ENCODE measurements at places on chromosomes 7 and 10.

DNA sequence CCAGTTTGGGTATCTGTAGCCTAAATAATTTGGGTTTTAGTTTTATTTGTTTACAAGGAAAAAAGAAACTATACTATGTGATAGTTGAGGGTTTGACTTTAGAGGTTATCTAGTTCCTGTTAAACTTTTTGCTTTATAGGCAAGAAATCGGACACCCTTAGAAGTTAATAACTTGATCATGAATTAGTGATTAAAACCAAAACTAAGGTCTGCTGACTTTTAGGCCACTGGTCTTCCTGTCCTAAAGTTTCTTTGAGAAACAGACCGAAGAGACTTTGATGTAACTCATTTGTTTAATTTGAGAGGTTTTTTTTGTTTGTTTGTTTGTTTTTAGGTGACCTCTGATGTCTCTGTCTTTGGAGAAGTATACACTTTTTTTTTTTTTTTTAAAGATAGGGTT, 59.7 kb downstream of the PHTF2 start:
- no peak for DNase-seq

GRCh38 chr10:110576220-110576619, 8.7 kb downstream of the SMC3 start:
- DNase-seq = no peak

DNA sequence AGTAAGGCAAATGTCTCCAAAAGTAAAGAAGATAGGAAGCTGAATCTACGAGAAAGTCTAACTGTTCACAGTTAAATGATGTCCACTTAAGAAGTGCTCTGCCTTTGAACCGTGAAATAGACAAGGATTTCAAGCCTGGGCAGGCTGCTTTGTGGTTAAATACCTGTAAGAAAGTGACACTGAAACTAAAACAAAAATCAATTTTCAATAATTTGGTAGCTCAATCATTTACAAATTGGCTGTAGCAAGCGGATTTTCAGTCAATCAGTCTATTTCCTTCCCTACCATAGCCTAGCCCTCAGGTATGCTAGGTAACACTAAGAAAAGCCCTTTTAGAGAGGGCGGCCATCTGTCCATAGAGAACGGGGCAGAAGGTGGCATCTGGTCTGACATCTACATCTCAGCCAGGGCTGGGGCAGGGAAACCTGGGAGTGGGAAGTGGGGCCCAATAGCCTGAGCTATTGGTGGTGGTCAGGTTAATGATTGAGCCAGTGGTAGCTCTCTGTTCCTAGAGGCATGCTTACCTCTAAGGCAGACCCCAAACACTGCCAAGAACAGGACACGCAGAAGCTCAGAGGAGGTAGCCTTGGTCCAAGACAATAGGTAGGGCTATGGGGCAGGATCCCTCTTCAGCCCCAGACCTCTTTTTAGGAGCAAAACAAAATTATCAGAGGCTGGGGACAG, 223.2 kb downstream of the CCSER2 start:
- no peak for DNase-seq

GRCh38 chr7:7793249-7793648, 74.8 kb upstream of the RPA3 start:
- no peak for DNase-seq

DNA sequence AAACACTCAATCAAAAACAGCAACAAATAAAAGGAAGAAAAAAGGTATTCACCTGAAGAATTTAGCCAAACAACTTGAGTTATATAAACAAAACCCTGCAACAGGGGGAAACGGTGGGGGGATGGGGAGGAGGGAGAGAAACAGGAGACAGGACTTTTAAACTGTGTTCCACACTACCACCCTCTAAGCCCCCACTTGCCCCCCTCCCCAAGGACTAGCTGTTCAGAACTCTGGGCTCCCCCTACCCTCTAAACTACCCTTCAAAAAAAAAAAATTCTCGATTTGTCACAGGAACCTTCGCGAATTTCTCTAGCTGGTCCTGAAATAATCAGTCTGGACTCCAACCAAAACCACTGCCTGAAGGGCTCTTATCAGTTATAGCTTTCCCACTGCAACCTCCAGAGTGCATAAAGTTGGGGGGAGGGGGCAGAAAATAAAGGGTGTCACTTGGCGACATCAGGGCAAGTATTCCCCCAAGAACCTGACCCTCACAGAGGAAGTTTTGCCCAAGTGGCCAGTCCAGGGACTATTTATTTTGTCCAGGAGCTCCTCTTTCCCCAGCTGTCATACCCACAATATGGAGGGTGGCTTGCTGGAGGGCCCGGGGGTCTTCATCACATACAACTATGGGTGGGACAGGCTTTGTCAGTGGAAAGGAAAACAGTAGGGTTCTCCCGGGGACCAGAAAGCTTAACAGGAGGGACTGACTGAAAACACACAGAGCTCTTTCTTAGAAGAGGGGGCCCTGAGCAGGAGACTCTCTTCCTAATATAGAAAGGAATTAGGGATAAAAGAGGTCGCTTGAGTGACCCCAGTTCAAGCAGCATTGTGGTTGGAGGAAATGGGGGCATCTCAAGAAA, 1.3 kb downstream of the UBE2H start:
- DNase-seq = no peak

DNA sequence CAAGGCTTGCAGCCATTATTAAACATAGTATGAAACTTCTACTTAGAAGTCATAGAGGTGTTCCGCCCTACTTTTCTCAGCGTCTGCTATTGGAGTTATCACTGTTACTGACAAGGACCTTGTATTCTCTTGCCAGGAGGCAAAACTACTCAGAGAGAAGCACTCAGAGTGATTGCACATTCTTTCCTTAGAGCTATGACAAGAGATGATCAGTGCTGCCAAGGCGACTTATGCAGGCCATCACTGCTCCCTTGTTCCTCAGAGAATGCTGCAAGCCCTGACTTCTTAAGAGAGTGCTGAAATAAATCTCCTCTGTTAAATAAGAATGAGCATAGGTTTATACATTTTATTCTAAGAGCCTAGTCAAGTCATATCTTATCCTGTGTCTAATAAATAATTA, 534.6 kb upstream of the PHF14 start:
- no peak for DNase-seq

DNA sequence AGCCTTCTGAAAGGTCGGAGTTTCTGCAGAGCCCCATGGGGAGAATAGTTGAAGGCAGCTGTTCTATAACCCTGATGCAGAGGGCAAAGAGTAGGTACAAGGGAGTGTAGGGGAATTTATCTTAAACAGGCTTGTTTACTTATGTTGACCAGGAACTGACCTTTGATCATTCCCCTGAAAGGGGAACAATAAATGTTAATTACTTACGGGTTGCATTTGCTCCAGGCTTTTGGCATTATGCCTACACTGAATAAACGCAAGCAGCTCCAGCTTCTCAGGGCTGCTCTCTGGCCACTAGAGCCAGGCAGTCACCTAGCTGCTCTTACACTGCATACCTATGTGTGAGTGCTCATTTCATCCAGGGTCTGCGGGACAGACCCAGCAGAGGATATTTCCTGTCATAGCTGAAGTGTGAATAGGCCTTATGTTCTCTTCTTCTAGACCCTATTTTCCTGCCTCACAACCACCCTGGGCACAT, 26.9 kb upstream of the ABCA13 start:
- no peak for DNase-seq

DNA sequence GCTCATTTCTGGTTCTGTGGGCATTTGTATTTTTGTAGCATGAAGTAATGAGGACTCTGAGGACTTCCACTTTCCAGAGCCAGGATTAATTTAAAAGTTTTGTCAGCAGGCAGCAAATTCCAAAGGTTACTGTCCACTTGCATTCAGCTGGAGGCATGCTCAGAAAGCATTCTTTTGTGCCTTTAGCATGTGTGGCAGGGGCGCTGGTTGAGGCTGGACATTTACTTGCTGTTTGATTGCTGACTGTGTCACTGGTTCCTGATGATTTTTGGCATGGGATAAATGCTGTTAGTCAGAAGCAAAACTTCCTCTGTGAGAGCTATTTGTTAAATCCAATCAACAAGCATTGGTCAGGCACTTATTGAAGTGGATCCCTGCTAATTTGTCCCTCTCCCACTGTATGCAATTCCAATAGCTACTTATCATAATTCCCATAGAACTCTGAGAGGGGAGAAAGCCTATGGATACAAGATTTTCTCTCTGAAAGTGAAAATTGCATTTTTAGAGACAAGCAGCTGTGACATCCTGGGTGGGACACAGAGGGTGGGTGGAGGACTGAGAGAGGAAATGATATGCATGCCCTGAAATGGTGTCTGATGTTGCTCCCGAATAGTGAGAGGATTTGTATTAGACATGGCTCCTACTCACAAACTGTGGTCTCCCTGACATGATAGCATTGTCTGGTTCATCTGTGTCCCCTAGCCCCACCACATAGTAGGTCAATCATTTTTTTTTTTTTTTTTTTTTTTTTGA, 161.2 kb upstream of the WDR11 start:
- DNase-seq = no peak

GRCh38 chr7:14184292-14184864, 194.9 kb upstream of the ETV1 start:
- DNase-seq = no peak

GRCh38 chr10:4719671-4720070, 106.3 kb upstream of the AKR1E2 start:
- DNase-seq = no peak

GRCh38 chr10:58107506-58107905, 160.2 kb downstream of the IPMK start:
- no peak for DNase-seq

DNA sequence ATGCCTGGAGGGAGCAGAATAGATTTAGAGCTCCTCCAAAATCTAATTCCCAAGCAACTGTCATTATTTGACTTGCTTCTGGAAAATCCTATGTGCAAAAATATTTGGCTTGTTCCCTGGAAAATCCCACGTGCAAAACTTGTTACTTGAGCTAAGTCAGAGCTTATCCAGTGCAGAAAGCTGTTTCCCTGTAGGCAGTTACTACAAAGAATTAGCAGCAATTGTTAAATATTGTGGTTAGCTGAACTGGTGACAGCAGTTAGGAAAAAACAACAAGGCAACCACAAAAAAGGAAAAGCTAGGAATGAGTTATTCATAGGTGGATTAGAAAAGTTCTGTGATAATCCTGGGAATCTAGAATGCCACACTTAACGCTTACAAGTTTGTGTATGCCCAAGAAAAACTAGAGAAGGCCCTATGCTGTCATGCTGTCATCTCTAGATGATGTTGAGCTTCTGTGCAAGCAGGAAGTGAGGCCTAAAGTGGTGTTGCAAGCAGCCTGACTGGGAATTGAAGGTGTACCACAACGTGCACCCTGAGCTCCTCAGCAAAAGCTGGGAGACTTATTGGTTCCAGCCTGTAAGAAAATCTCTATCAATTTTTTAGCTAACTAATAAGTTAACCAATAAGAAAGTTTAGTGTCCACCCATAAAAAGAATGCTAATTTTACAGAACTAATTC, 738.6 kb upstream of the LRRTM3 start:
- DNase-seq = no peak

DNA sequence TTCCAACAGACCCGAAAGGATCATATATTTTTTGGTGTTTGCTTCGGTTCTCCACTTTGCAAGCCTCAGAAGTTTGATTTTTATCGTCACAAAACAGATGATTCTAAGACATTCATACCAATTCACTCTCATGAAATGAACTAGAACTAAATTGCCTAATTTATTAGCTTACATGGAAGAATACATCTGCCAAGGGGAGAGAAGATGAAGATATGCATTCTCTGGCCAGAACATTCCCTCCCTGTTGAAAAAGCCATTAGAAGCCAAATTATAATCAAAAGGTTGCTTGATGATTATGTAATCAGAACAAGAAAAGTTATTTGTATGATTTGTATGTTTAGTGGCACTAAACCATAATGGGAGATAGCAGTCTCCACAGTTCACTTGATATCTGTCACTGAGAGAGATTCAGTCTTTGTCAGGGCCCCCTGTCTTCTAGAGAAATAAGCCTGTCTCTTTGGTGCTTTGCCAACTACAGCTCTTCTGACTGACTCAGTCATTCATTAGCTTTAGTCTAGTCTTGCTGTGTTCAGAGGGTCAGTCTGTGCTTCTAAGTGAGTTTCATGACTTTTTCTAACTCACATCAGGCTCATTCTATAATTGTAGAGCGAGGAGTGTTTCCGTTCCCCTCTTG, 95.3 kb upstream of the GNAI1 start:
- no peak for DNase-seq

DNA sequence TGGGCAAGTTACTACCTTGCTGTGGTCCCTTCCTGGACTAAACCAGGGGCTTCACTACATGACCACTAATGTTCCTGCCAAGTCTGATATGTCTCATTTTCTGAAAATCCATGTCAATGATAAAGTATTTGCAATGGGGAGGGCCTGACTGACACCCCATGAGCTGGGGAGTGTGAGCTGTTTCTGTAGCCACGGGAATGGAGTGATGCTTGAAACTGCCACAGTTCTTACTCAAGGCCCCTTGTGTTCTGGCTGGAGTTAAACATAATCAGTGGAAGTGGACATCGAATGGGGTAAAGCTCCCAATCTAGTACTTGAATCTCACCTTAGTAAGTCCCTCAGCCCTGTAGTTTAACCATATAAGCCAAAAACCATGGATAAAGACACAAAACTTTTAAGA, 61.9 kb upstream of the PDLIM1 start:
- no peak for DNase-seq

All from stimulated activated CD8-positive, alpha-beta memory T cell treated with anti-CD3 and anti-CD28 coated beads, Interleukin-4, amount 100 ng/mL, for 1 hour (primary cell).